ENCODE measurements at places on chromosomes 4 and X.

GRCh38 chr4:169189372-169189771 lies 81.4 kb downstream of the SH3RF1 start:
- no peak for DNase-seq

DNA sequence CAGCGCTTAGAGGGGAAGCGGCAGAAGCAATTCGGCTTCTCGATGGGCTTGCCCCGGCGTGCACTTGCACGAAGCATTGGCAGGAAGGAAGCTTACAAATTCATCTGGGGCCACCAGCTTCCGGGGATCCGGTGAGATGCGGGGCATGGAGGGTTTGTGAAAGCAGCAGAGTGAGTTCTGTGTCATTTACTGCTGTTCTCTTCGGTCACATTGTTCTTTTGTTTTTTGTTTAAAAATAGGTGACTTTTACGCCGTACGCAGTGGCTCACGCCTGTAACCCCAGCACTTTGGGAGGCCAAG lies 47.0 kb downstream of the ASMT start:
- no peak for DNase-seq

DNA sequence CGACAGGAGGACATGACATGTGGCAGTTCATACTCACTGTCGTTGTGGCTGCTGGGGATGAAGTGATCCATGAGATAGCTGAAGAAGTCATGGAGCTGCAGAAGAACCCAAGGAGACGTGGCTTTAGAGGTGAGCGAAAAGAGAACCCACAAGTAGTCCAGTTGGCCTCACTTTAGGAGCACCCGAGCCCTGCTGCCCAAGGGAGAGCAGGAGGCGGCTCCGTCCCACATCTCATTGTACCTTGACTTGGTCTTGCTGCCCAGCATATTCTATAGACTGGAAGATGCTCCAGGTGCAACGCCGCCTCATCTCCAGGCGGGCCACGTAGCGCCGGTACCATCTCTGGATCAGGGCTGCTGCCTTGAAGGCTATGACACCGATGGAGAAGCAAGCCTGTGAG lies 10.6 kb downstream of the PPEF2 start:
- no peak for DNase-seq

DNA sequence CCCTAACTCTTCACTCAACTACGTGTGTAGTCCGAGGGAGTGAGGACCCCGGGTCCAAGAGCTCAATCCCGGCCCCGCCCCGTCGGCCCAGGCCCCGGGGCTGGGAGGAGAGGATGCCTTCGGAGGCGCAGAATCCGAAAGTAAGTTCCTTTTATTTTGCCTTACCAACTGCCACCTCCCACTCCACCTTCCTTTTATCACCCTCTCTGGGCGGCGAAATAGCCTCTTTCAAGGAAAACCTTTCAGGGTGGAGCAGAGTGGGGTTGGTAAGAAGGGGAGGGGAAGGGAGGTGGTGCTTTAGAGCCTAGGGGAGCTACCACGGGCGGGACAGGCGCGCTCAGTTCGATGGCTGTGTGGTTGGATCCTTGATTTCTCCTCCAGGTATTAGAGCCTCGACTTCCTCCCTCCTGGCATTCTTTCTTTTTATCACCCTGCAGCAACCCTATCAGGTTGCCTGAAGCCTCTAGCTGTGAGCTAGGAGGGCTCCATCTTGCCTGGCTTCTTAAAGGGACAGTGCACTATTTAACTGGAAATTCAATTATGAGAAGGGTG lies 191.2 kb downstream of the RRAGB start:
- DNase-seq = peak; percentile 59

DNA sequence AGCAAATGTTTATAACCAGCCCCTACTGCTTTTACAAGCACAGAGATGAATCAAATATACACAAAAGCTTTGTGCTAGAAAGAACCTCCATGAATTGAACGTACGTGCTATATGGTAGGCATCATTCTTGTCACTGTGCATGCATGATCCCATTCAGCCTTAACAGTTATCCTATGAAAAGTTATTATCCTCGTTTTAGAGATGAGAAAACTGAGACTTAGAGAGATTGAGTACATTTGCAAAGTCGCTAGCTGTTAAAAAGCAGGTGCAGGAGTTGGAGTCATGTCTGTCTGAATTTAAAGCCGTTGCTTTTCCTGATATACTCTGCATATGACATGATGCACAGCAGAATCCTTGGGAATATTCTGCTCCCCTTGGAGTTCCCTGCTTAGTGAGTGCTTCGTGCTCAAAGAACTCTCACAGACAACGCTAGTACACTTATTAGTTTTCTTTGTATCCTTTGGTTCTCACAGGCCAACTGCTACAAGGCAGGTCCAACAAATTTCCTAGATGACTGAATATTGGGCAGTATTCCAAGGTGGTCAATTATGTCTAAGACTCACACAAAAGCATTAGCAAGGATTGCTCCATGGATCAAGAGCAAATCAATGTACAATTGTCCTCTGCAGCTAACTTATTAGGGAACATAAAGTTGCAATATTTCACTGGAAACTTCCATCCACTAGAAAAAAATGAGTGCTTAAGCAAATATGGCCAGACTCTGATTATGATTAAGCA lies 42.8 kb upstream of the TRIM2 start:
- DNase-seq = no peak

GRCh38 chr4:150264595-150265161 lies 186.4 kb downstream of the DCLK2 start:
- DNase-seq = no peak

GRCh38 chr4:23728393-23728792 lies 161.5 kb downstream of the PPARGC1A start:
- DNase-seq = no peak
